ENCODE measurements at places on chromosomes 4 and X. TPM values are rescaled to one million over a fixed set of nuclear protein-coding genes. Genes with fewer than 3 reads are reported as not detected.

DNA sequence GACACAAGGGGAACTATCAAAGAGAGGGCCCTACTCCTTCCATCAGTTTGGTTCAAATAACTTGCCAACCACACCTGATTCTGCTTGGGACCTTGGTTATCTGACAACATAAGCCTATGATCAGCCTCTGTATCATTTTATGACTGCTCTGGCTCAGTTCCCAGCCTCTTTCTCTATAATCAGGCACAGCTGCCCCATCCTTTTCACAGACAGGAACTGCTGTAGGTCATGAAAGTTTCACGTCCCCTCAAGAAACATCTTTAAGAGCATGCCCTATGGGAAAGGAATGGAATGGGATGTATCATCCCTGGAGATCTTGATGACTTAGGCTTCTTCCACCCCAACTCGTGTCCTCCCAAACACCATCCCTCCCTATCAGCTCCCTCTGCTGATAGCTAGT, 243.4 kb downstream of the AR start:
- no peaks in the 10 kb centered on the region for H3K36me3 ChIP-seq
- H3K4me1 ChIP-seq, result no peaks in the 10 kb centered on the region
- H3K27ac ChIP-seq, result no peak overlapping the region
- H3K4me3 ChIP-seq, result no peak overlapping the region
- H3K27me3 ChIP-seq, result no peaks in the 10 kb centered on the region

GRCh38 chr4:112519689-112520597, 4.0 kb upstream of the NEUROG2 start:
- H3K27ac ChIP-seq, result peak overlapping the region; percentile 79
- H3K27me3 ChIP-seq, result peaks cover 86% of the 10 kb centered on the region
- DNase-seq, result no peak
- H3K36me3 ChIP-seq, result peaks cover 10% of the 10 kb centered on the region

OCIAD1 gene
- 78.8 TPM for total RNA-seq

GRCh38 chrX:153924149-153924861, 1.8 kb downstream of the ARHGAP4 start:
- H3K27ac ChIP-seq, result peak overlapping the region; percentile 90
- H3K4me3 ChIP-seq, result peak overlapping the region; percentile 92
- DNase-seq, result no peak
- H3K4me1 ChIP-seq, result peaks cover 22% of the 10 kb centered on the region

MAGEB1 gene
- not detected for total RNA-seq

GRCh38 chr4:11166606-11167005, 262.1 kb downstream of the HS3ST1 start:
- no peak for DNase-seq
- no peaks in the 10 kb centered on the region for H3K36me3 ChIP-seq
- H3K27ac ChIP-seq, result no peak overlapping the region
- no peaks in the 10 kb centered on the region for H3K4me1 ChIP-seq
- H3K27me3 ChIP-seq, result no peaks in the 10 kb centered on the region

CFI gene
- not detected for total RNA-seq

DNA sequence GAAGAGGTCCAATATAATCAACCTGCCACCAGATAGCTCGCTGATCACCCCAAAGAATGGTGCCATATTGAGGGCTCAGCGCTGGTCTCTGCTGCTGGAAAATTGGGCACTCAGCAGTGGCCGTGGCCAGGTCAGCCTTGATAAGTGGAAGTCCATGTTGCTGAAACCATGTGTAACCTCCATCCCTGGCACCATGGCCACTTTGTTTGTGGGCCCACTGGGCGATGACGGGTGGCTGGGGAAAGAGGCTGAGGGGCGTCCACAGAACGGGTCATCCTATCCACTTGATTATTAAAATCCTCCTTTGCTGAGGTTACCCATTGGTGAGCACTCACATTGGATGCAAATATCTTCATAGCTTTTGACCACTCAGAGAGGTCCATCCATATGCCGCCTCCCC, 7.7 kb downstream of the F8A2 start:
- no peaks in the 10 kb centered on the region for H3K36me3 ChIP-seq
- no peak for DNase-seq
- H3K27ac ChIP-seq, result no peak overlapping the region

- no peaks in the 10 kb centered on the region for H3K4me1 ChIP-seq
- H3K36me3 ChIP-seq, result no peaks in the 10 kb centered on the region
- H3K4me3 ChIP-seq, result no peak overlapping the region
- no peak for DNase-seq
- H3K27me3 ChIP-seq, result no peaks in the 10 kb centered on the region
Measured at GRCh38 chr4:138428611-138429010, 186.5 kb upstream of the SLC7A11 start.

DNA sequence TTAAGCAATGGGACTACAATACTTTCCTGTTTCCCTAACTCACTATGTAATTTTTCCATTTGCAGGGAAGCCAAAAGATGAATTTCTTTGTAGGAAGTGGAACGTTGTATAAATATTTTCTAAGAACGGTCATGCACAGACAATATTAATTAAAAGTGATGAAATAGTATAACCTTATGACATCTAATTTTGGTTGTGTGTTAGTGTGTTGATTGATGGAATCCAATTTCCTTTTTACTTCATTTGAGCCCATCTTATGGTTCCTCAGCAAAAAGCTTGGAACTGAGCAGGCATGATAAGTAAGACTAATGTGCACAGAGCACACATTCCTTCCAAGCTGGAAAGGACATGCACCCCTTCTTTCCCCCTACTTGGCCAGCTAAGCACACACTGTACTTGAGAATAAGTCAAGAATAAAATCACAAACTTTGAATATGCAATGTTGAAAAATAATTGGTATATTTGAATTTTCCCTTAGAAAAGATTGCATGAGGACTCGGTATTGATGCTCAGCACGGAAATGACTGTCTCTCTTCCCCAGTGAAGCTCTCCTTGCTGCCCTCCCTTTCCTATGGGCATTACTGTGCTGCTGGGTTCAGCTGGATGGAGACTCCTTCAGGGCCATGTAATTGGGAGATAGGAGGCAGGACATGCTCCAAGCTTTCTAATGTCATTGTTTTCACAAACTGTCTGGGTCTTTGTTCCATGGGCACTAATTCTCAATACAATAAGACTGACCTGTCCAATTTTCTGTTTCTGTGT, 19.2 kb upstream of the PDLIM3 start:
- H3K4me3 ChIP-seq, result no peak overlapping the region
- no peak for DNase-seq
- H3K27me3 ChIP-seq, result peaks cover 26% of the 10 kb centered on the region

MAGEA9B gene
- not detected for total RNA-seq

DNA sequence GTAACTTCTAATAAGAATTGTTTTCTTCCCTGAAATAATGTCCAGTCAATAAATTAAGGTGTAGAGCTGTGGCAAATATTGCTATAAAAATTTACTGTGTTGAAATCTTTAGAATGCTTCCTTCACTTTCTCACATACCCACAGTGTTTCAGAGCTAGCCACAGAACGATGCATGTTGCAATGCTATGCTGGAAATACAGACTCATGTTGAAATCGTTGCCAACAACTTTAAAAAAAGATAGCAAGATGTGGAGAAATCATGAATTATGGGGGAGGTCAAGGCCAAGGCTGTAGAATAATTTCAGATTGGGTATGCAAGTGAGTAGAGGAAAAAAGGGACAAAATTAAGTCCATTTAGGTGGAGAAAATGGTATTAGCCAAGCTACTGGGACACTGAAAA, 204.8 kb downstream of the VEGFC start:
- DNase-seq, result no peak
- H3K4me3 ChIP-seq, result no peak overlapping the region
- no peaks in the 10 kb centered on the region for H3K4me1 ChIP-seq
- H3K27ac ChIP-seq, result no peak overlapping the region
- no peaks in the 10 kb centered on the region for H3K36me3 ChIP-seq

DNA sequence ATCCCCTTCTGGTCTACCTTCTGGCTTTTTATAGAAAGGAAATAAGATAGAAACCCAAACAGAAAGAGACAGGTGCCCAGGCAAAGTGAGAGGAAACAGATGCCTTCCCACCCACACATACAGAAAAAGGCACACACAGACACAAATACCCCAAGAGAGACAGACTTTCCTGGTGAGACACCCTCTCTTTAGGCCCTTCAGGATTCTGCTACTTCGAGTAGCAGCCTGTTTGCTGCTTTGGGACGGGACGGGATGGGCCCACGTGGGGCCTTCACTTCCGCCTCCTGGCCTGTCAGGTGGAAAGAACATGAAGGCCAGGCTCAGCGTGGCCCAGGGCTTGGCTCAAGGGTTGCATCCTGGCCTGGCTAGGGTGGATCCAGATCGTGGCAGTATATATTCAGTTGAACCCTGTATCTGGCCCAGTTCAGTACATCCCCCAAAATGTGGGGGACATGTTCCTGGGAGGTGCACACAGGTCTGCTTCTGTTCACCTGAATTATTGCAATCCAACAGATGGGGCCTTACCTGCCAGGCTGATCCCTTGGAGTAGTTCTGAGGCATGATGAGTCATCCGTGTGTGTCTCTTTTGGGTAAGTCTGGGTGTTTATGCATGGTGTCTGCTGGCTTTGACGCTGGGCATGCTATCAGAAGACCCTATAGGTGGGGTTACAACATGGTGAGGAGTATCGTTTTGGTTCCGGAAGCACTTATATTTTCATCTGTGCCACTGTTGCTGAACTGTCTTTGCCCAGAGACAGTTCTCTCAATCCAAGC, 2.4 kb downstream of the ZNF275 start:
- DNase-seq, result no peak
- H3K27me3 ChIP-seq, result no peaks in the 10 kb centered on the region
- H3K4me1 ChIP-seq, result peaks cover 24% of the 10 kb centered on the region
- H3K27ac ChIP-seq, result peak overlapping the region; percentile 63
- peaks cover 5% of the 10 kb centered on the region for H3K36me3 ChIP-seq

CENPVL2 gene
- not detected for total RNA-seq

DNA sequence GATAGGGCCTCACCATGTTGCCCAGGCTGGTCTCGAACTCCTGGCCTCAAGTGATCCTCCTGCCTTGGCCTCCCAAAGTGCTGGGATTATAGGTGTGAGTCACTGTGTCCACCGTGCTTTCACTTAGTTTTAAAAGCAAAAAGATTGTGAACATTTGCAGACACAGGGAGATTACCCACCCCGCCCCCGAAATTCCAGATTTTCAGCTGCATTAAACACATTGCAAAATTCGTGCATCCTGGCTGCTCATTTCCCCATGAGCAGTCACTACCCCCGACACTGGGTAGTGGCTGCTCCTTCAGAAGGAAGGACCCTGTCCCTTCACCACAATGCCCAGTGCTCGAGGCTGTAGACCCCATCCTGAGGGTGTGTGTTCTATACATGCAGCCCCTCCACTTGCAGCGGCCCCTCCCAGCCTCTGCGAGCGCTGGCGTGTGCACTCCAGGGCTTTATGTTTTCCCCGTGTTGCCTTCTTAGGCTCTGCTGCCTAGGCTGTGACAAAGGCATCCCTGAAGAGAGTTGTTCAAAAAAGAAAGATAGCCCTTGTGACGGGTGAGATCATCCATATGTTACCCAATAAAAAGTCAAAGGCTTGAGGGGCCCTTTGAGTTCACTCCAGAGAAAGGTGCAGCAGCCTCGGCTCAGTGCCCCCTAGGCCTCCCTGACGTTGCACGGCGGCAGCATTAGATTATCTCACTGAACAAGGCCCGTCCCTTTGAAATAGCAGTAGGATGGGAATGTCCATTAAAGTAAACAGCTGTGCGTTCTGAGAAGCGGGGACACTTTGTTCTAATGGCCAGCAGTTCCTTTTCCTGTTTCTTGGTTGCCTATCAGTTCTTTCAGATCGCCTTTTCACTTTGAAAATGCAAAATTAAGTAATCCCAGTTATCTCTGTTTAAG, 71.6 kb downstream of the SHROOM2 start:
- no peak overlapping the region for H3K27ac ChIP-seq
- no peak for DNase-seq
- no peaks in the 10 kb centered on the region for H3K36me3 ChIP-seq

DNA sequence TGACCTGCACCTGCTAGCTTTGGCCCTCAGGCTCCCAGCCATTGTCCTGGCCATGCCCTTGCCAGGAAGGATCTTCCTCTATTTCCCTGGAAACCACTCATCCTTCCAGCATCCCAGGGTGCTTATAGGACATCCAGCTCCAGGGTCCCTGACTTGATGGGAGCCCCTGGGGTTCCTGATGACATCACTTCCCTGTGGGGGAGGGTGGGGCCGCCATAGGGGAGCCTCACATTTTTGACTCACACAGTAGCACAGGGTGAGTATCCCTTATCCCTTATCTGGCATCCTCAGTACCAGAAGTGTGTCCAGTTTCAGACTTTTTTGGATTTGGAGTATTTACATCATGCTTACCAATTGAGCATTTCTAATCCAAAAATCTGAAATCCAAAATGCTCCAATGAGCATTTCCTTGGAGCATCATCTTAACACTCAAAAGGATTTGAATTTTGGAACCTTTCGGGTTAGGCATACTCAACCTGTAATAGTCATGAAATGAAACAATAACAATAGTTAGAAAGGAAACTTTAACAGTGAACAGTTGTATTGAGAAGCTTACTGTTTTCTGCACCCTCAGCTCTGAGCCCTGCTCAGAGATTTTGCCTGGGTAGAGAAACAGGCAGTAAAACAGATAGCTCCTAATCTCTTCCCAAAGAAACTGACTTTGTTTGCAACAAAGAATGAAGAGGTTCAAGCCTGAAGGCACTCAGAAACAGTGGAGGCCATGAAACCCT, 22.1 kb downstream of the TNIP2 start:
- no peaks in the 10 kb centered on the region for H3K27me3 ChIP-seq
- no peak for DNase-seq
- H3K27ac ChIP-seq, result peak overlapping the region; percentile 27
- peaks cover 9% of the 10 kb centered on the region for H3K4me1 ChIP-seq
- H3K36me3 ChIP-seq, result peaks cover 13% of the 10 kb centered on the region
- H3K4me3 ChIP-seq, result no peak overlapping the region

MAGEA6 gene
- total RNA-seq, result not detected

DNA sequence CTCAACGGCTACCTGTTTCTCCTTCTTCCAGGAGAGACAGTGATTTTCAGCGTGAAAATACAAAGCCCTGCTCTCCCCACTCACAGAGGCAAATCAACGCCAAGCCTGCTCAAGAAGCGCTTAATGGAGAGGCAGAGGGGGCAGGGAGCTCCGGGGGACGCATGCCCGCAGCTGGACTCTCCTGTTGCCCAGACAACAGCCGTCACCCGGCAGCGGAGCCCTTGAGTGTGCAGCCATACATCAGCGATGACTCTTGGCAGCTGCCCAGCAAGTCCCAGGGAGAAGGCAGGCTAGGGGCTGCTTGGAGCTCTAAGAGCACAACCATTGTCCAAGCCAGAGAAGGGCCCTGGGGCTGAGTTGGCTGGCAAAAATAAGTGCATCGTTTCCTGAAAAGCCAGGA, 71.0 kb upstream of the AFAP1 start:
- no peak overlapping the region for H3K4me3 ChIP-seq
- H3K36me3 ChIP-seq, result no peaks in the 10 kb centered on the region
- H3K27me3 ChIP-seq, result no peaks in the 10 kb centered on the region
- no peak overlapping the region for H3K27ac ChIP-seq
- no peaks in the 10 kb centered on the region for H3K4me1 ChIP-seq

Measured in T-helper 17 cell (primary cell).